Fibroblast of villous mesenchyme (primary cell): ENCODE measurements at places on chromosomes 4 and X. TPM values are rescaled to one million over a fixed set of nuclear protein-coding genes. Genes with fewer than 3 reads are reported as not detected.
A peak's percentile ranks its signal among the peaks of the same experiment; 100 is the strongest.

Gene ARMCX4
- total RNA-seq, result 8.1 and 11.2 TPM in 2 replicates

Gene CDKN2AIP
- total RNA-seq, result 11.9 and 17.3 TPM in 2 replicates

Gene GPC3
- total RNA-seq, result 0.32 TPM in 1 of 2 replicates, not detected in the other

Gene CD38
- under 0.01 TPM in 2 replicates for total RNA-seq

Gene PNMA6F
- not detected in 2 replicates for total RNA-seq

Gene MAGEA11
- not detected in 2 replicates for total RNA-seq

Gene AR
- 10.8 and 11.3 TPM in 2 replicates for total RNA-seq

GRCh38 chr4:146170149-146170548 lies 5.4 kb upstream of the LSM6 start:
- DNase-seq, result no peak

GRCh38 chrX:150446995-150447394 lies 83.9 kb downstream of the MAMLD1 start:
- DNase-seq, result peak; percentile 20

DNA sequence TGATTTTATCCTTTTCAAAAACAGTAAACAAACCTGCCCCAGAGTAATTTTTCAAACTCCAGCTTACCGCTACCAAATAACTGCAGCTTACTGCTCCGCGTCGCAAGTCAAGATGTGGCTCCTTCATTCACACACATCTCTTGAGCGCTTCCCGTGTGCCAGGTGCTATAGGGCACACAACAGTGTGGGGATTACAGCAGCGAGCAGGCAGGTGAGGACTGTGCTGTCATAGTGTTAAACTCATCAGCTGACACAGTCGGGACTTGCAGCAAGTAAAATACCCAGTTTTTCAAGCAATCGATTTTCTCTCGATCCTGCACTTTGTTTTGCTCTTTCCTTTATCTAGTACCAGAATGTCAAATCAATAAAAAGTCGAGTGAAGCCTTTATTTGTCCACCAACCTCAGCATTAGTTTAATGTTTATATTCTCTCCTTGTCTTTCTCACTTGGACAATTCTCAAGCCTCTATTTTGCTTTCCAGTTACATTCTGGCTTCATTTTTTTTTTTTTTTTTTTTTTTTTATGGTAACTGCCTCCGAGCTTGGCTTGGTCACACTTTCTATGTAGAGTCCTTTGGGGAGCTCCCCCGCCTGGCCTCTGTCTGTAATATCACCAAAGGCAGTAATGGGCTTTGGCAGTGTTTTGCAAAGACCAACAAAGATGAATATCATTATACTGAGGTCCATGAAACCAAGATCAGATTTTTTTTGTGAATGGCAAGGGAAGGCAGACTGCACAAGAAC lies 8.3 kb upstream of the ASB5 start:
- peak; percentile 76 for DNase-seq

- peak; percentile 90 for DNase-seq
Observed at GRCh38 chr4:124631760-124632159, 80.8 kb downstream of the ANKRD50 start.

GRCh38 chr4:49221209-49221608 lies 235.1 kb downstream of the CWH43 start:
- DNase-seq, result no peak

DNA sequence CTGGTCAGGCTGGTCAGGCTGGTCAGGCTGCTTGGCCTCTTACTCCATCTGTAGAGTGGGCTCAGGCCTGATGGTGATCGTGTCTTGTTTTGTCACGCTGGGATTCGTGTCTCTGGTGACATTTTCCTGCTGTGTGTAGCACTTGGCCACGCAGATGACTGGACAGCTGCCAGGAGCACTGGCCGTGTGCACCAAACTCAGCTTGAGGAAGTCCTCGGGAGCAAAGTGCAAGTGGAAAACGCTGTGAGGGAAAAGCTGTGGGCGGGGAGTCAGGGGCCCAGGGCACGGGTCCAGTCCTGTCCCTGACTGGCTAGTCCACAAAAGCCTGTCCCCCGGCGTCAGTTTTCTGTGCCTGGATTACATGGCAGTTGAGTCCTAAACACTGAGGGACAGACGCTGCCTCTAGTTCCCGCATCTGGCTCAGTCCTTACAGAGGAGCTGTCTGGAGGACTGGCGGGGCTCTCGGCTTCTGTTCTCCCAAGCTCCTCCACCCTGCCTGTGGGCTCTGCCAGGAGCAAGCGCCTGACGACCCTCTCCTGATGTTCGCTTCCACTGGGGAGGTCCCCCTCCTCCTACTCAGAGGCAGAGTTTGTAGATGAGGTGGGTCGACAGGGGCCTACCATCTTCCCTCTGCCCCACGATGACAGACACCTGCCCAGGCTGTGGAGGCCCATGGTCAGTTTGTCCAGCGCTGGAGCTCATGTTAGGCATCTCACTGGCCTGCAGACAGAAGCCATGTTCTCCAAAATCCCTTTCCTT lies 35.9 kb upstream of the GRPEL1 start:
- DNase-seq, result no peak

- DNase-seq, result no peak
Observed at GRCh38 chrX:80810365-80810978, 795 bp upstream of the BRWD3 start.

DNA sequence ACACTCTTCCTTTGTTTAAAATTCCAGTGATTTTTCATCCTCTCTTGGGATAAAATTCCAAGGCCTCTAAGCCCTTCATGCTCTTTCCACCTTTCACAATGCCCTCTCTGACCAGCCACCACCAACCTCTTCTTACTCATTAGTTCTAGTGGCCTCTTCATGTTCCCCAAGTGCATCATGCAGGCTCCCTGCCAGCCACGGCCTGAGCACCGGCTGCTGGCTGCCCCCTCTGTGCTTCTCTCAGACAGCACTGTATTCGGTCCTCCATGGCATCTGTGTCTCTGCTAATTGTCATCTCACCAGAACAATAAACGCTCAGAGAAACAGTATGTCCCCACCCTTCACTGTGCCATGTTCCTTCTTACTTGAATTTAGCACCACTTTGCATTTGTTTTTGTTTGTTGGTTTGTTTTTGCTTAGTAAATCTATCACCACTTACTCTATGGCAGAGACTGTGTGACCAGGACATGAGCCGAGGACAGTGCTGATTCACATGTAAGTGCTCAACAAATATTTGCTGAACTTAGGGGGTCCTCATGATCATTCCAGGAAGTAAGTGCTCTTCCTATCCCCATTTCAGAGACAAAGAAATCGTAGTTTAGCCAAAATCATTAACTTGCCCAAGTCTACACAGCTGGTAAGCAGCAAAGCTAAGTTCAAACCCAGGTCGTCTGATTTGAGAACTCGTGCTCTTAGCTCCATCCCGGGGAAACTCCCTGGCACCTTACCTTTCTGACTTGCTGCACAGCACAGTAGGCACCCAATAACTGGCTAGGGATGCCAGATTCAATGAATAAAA lies 77.1 kb upstream of the UCP1 start:
- DNase-seq, result no peak

DNA sequence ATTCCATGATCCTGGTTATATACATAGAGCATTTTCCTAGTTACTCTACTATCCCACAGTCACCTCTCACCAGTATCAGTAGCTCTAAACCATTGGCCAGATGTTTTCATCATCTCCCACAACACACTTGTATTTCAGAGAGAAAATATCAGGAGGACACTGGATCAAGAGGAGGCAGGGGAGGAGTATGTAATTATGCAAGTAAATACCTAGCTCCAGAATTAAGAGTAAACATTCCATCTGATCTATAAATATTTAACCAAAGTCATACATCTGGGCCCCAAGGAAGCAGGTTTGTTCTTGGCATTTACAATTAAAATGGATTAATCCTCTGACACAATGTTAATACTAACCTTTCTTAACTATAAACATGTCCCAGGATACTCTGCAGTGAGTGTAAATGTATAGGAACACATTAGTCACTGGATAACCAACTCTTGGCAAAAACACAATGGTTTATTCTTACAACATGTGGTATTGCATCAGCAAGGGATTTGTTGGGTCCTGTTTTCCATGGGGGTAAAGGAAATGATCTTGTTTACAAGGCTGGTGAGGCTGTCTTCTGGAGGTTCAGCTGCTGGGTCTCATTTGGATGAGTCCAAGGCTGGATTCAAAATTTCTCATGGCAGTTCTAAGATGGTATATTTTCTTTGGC lies 170.1 kb downstream of the ATG4A start:
- DNase-seq, result peak; percentile 92

DNA sequence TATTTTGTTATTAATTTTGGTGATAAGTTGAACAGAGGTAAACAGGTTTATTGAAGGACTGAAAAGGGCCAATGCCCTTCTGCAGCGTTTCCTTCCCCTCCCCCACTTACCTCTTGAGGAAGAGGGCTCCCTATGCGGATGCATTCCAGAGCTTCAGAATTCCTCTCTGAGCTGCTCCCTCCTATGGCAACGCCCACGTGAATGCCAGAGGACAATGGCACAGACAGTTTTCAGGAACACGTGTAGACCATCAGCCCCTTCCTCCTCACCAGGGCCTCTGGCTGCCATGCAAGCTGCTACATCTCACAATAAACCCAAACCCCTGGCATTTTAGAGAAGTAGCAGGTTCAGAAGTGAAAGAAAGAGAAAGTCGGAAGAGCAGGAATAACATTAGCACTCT lies 127.9 kb downstream of the CHRDL1 start:
- no peak for DNase-seq

DNA sequence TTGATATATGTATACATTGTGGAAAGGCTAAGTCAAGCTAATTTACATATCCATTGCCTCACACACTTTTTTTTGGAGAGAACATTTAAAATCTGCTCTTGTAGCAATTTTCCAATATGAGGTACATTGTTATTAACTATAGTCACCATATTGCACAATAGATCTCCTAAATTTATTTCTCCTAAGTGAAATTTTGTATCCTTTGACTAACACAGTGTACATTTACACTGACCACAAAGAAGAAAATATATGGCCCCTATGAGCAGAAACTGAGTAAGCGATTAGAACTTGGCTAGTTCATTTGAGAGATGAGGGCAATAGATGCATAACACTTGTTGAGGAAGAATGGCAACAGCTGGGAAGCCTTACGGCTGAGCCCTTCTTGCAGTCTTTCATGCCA lies 20.3 kb upstream of the GUCY1B1 start:
- peak; percentile 69 for DNase-seq

GRCh38 chrX:78944351-78944750 lies 840 bp upstream of the P2RY10 start:
- DNase-seq, result no peak

GRCh38 chrX:138756234-138756633 lies 44.7 kb upstream of the FGF13 start:
- DNase-seq, result peak; percentile 4

DNA sequence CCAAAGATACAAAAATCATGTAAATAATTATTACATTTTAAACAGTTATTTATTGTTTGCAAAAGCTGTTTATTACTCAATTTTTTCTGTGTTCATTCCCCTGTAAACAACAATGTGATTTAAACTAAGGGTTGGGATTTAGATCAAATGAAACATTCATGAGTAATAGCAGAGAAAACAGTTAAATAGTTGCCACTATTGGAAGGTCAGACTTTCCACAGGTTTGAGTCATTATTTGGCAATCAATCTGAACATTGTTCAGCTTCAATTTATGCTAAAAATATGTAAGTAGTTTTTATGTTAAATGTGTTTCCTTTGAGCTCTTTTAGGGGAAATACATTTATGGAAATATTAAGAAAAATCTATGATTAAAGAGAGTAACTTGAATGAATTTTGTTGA lies 144.9 kb downstream of the STIM2 start:
- DNase-seq, result peak; percentile 40

- DNase-seq, result no peak
Observed at GRCh38 chr4:143512978-143513313, 556 bp upstream of the SMARCA5 start.

DNA sequence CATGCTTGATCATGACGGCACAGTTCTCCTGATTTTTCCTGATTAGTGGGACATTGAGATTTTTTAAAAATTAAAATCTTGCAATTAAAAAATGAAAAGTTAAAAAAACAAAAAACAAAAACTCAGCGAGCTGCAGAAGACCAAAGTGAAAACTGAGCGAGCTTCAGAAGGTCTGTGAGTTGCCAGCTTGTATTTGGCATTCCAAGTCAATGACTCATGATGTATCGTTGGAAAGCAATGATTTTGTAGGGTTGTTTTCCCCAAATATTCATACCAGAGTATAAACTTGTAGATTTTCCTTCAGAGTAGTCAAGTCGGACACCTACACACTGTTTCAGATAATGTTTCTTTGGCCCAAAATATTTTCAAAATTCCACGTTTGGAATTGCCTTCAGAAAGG lies 76.9 kb downstream of the LRRC66 start:
- DNase-seq, result peak; percentile 35

DNA sequence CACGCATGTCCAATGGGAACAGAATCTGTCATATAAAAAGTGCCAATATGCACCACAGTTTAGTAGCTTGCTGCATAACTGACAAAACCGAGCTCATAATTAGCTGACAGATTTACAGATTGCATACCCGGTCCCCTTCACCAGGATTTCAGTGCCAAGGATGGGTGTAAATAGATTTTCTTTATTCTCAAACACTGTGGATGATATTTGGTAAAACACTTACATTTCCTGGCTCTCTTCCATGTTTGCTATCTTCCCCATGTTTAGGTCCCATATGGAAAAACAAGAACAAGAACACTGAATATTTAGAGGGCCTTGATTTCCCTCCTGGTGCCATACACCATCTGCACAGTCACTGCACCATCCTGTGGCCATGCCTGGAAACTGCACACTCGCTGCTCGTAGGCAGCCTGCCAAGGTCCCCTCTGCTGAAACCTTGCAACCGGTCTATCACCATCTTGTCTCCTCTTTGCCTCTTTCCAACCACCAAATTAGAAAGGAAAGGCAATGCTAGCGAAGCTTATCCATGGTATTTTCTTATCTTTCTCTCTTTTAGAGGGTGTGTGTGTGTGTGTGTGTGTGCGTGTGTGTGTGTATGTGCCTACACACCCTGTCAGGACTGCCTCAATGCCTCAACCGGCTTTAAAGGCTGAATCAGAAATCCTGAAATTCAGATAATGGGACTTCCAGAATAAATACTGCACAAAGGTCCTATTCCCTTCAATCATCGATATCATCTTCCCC lies 124.2 kb upstream of the MBNL3 start:
- DNase-seq, result peak; percentile 37

- no peak for DNase-seq
Observed at GRCh38 chr4:123266221-123266620, 130.4 kb upstream of the SPRY1 start.

- peak; percentile 61 for DNase-seq
Observed at GRCh38 chr4:141246243-141246642, 25.5 kb downstream of the ZNF330 start.

GRCh38 chr4:145437466-145437865 lies 44.2 kb upstream of the SMAD1 start:
- DNase-seq, result no peak

DNA sequence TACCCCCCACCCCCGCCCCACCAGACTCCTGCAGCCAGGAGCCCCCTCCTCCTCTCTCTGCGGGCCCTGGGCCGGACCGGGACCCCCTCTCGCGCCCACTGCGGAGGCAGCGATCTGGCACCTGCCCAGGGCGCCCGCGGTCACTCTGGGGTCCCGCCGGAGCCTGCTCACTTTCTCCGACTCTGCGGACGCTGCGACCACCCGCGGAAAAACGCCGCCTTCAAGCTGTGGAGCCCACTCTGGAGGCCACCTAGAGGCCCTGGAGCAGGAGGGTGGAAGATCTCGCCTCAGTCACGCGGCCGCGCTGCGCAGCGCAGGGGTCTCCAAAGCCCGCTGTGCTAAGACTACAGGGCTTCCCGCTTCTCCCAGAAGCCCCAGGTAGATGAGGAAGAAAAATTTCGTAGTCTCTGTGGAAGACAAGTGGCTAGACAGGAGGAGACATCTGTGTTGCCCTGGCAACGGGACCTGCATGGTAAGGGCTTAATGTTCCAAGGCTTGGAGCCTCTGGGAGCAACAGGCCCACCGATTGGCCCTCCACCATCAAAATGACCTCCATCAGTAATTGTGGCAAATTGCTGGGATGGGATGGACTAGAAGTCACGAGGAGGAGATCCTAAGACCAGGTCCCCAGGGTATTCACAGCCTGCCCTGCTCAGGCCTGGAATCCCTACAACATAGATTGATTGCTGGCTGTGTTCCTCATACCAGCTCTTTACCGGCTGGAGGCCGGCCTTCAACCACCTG lies at the start of gene PNMA6F:
PNMA6F (minus strand) TSS at position 387 of the 744 bp plus-strand sequence. CDS start 1,093 bp downstream, outside the sequence.
- DNase-seq, result no peak
